NCI-H524 treated with DMSO at 0.1 percent for 48 hours (cell line): ENCODE measurements at places on chromosomes 5 and 9.

- DNase-seq: no peak
Observed at GRCh38 chr9:26939955-26940711, 6.9 kb downstream of the PLAA start.

DNA sequence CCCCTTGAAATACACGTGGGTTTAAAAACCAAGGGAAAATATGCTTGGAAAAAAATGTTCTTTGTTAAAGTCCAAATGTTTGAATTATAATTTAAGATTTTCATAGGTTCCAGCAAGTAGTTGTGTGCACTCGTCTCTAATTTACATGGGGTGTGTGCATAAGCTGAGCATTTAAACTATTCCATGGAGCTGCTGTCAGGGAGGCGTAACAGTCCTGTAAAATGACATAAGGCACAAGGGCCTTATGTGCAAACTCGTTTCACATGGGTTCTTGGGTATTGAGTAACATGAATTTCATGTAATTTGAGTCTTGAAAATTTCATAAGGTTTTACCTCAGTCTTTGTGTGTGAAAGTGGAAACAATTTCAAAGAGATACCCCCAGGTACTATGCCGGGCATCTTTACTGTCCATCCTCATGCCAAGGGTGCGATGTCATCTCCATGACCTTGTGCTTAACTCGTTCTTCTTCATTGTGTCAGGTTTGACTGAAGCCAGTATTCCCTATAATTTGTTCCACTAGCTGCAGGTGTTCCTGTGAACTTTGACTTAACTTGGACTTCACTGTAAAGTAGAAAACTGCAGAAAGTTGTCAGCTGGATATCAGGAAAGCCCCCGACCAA lies 359.3 kb downstream of the SH3GL2 start:
- no peak for DNase-seq

DNA sequence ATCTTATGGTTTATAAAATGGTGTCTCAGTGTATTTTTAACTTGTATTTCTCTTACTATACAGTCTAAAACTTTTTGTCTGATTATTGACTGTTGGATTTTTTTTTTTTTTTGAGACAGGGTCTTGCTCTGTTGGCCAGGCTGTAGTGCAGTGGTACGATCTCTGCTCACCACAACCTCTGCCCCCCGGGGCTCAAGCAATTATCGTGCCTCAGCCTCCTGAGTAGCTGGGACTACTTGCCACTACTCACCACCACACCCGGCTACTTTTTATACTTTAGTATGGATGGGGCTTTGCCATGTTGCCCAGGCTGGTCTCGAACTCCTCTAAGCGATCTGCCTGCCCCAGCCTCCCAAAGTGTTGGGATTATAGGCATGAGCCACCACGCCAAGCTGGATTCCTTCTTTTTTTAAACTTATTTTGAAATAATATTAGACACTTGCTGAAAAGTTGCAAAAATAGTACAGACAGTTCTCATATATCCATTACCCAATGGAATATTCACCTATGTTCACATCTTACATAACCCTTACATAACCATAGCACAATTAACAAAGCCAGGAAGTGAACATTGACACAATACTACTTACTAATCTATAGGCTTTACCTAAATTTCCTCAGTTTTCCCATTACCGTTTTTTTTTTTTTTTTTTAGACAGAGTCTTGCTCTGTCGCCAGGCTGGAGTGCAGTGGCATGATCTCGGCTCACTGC lies 47.2 kb downstream of the STOM start:
- DNase-seq: no peak

DNA sequence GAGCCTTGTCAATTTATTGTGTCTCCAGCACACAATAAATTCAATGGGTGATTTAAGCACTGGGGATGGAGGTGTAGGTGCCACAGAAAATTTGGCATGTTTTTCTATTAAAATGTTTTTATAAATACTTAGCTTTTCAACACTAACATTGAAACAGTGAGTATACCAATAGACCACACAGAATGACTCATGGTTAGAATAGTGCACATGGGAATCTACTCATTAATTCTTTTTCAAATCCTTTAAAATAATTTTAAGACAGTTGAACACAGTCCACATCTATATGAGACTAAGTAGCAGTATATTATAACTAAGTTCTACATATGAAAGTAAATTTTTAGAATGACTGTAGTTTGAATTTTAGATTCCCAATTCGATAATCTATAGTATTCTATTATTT lies 67.1 kb downstream of the LNPEP start:
- DNase-seq: no peak

DNA sequence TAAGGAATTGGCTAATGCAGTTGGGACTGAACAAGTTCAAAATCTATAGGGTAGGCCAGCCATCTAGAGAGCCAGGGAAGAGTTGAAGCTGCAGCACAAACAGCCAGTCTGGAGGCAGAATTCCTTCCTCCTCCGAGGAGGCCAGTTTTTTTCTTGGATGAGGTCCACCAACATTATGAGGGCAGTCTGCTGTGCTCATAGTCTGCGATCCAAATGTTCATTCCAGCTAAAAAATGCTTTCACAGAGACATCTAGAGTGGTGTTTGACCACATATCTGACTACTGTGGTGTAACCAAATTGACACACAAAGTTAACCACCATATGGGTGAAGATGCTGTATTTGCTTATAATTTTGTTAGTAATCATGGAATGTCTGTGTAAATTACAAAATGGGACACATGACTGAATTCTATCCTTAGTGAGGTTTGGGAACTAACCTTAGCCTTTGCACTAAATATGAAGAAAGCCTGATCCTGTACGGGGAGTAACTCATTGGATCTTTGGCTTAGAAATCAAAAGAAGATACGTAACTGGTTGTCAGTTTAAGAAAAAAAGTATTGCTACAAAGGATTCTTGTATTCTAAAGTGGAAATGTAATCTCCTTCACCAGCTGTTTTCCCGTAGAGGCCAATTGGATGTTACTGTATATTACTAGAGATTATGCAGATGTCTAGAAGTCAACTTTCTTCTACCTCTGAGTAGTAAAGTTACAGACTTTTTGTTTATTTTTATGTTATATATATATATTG lies 70.6 kb downstream of the SPIN1 start:
- DNase-seq: peak; percentile 3

DNA sequence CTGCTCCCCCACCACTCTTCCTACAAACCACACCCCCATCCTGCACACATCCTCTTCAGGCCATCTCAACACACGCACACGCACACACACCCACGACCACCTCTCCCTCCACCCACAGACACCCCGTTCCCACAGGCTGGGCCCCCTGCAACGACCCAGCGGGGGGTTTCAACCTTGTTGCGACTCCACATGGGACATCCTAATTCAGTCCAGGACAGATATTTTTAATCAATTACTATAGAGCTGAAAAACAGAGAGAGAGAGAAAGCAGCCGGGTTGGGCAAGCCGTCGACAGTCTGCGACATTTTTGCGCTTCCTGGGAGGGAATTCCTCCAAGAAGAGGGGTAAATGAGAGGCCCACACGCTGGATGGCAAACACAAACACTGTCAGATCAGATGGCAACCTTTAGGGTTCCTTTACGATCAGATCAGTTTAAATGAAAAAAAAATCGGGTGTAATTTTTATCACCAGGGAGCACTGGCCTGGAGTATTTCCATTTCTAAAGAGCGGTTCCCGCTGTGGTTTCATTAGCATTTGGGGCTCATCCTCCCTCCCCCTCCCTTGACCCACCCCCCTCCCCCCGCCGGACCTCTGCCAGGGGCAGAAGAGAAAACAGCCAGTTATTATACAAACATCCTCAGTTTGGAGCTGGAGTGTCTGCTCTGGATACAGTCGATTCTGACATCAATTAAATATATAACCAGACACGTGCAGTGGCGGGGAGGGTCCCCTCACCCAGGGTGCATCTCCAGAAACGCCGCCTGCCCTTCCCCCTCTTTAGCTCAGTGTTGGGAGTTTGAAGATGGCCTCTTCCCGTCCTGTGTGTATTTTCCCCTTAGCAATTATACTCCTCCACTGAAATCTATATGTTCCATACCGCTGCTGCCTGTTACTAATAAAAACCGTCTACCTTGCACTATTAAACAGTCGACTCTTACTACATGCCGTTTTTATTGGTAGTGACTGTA lies 2.3 kb upstream of the IRX2 start:
- DNase-seq: no peak

DNA sequence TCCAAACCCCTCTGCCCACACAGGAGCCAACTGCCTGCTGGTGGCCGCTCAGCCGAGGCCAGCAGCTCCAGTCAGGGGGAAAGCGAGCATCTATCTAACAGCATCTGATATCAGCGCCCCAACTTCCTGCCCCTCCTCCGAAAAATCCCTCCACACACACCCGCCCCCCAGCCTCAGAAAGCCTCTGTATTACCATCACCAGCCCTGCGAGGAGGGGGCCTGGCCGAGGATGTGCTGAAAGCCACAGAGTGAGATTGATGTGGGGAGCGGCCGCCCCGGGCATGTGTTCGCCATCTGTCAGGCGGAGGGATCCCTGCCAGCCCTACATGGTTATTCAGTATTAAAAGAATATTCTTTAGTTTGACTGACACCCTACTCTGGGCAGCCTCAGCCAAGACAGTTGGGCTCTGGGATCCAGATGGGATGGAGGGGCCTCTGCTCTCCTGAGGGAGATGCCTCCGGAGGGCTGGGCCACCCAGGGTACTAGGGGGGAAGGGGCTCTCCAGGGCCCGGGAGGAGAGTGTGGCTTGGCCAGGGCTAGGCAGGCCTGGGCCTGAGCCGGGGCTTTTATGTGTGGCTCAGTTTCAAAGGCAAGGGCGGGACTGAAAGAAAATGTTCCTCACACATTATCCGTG lies 98.0 kb downstream of the HSD17B3 start:
- DNase-seq: peak; percentile 74
